ENCODE measurements at places on chromosomes 4 and X.

DNA sequence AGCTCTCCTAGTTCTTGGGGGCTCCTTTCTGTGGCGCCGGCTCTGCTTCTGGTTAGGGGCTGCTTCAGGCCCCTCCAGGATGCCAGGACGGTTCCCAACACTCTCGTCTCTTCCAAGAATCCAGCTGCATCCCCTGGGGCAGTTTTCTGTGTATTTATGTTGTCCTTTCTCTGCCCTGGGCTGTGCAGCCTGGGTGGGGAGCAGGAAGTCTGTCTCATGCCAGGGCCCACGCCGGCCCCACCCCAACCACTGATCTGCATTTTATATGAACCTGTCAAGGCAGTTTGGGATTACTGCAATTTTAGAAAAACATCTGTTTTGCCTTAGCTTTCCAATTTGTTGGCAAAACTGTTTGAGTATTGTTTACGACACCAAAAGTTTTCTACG is 14.6 kb downstream of the CTBP1 start:
- DNase-seq, result no peak

DNA sequence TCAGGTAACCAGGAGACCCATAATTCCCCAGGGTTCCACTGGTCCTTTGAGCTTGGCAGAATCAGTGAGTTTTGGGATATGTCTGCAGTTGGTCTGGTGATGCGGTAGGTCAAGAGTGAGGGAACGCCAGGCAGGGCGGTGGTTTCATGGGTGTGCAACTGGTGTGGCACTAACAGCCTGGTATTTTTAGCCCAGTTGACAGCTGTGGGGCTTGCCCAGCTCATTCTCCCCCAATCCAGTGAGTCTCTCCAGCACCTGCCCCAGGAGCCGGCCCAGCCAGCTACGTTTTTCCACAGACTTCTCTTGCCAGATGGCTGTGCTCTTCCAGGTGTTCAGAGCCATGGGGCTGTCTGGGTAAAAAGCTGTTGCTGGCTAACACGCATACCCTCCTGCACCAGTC is 1019.9 kb downstream of the CCSER1 start:
- no peak for DNase-seq

DNA sequence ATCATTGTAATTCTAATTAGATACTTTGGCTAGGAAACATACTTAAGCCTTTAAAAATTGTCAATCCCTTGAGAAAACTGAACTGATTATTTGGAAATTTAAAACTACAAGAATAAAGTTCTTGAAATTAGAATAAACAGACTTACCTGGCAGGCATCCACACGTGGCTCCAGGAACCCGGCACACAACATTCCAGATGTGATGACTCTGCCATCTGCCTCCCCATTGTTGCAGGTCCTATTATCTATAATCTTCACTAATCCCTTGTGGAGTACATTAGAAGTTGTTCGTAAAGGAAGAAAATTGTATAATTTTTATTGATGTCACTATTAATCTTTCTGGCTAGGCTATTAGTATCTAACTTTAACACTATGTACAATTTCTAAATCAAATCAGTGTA is 16.2 kb upstream of the GNRHR start:
- no peak for DNase-seq

- no peak for DNase-seq
Measured at GRCh38 chr4:6755088-6755753, 27.3 kb upstream of the KIAA0232 start.

DNA sequence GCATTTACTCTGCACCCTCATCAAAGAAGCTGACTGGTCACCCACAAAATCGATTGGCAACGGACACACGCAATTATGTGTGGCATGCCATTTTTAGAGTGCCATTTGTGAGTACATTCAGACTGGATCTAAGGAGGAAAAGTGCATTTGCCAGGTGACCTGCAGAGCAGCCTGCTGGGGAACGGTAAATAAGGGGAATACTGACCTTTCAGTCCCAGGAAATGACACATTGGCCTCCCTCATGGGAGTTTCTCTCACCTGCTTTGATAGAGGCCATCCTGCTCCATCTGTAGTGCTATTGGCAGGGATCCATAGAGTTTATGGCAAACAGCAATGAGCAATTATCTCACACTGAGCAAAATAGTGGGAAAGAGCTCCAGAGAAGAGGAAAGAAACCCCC is 127.8 kb downstream of the DDX53 start:
- DNase-seq, result no peak

DNA sequence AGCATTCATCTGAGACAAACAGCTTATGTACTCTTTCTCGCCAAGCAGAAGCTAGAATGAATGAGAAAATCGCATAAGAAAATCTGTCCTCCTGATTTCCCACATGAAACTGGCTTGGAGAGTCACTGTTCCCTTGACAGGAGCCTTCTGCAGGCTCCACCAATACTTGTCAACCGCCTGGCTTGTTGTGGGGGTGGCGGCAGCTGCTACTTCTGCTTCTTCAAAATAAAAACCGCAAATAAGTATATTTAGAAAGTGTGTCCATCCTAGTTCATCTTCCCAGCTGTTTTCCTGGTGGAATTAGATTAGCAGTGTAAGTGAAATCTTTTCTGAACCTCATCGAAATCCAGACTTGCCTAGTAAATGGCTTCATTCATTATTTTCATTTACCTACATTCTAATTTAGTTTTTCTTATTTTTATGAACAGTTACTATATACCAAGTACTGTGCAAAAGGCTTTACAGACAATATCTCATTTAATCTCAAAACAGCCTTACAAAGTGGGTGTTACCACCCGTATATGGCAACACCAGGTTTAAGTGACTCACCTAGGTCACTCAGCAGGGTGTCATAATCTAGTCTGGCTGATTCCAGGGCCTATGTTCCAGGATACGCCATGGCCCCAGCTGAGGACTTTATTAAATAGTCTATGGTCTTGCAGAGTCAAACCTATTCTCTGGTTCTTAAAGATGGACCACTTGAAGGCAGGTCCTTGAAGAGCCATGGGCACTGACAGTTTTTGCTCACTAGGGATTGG is 104.6 kb upstream of the IGFBP7 start:
- no peak for DNase-seq

DNA sequence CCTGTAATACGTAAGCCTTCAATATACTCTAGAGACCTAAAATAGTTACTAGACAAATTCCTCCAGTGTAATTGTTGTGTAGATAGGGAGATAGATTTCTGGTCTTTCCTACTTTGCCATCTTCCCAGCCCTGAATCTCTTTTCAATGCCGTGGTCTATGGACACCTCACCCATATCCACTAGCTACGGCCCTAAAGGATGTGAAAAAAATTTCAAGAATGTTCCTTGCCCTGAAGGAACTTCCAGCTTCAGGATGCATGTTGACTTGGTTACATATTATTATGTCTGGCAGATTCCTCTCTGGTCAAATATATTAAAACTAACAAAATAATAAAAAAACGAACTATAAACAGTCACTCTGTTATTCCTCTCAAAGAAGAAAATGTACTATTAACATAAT is 52.4 kb upstream of the TSPAN5 start:
- no peak for DNase-seq

- no peak for DNase-seq
Measured at GRCh38 chrX:111095974-111096895, at the start of gene PAK3. Gene PAK3 (plus strand): TSS chrX:111096191. CDS start chrX:111123104, 26,913 bp downstream.

DNA sequence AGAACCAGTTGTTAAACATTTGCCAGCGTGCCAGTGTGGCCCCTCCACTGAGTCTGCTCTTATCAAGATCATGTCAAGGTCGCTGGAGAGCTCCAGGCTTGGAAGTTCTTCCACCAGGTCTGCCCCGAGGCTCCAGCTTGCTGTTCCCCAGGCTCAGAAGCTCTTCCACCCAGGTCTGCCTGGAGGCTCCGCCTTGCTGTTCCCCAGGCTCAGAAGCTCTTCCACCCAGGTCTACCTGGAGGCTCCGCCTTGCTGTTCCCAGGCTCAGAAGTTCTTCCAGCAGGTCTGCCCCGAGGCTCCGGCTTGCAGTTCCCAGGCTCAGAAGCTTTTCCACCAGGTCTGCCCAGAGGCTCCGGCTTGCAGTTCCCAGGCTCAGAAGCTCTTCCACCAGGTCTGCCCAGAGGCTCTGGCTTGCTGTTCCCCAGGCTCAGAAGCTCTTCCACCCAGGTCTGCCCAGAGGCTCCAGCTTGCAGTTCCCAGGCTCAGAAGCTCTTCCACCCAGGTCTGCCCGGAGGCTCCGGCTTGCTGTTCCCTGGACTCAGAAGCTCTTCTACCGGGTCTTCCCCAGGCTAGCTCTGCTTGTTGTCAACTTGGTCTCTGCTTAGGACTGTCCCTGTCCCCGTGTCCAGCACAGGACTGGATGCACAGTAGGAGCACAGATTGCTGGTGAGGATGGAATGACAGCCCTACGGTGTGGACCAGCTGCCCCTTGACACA is 54.4 kb downstream of the HMX1 start:
- DNase-seq, result no peak

- DNase-seq, result no peak
Measured at GRCh38 chr4:156718226-156718625, 253.4 kb downstream of the PDGFC start.

DNA sequence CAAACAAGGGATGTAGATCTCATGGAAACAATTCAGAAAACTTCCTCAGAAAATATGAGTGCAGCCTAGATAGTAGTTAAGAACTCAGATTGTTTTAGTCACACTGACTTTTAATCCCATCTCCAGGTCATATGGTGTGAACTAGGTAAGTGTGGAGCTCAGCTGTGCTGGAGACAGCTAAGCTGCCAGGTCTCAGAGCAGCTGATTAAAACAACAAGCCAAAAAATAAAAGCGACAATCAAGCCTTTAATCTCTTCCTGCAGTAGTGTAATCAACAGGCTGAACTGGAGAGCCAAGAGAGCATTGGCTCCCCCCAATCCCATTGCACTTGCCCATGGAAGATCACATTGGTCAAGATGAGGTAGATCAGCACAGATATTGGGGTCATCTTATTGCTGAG is 98.3 kb upstream of the ATOH1 start:
- no peak for DNase-seq

DNA sequence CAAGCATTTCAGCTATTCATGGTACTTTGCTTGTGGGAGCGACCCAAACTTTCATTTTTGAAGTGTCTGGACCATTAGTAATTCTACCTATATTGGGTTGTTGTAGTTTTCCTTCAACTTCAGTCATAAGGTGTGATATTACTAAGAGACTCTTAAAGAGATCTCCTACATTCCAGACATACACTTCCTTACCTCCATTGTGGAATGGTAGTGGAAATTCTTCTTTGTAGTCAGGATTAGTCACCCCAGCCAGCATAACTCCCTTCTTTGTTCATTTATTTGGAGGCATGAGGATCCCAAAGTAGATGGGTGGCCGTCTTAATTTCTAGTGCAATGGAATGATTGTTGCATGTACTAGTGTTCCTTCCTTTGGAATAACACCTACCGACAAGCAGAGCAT is 991.4 kb downstream of the ARAP2 start:
- no peak for DNase-seq

GRCh38 chr4:111360906-111361305 is 738.0 kb upstream of the PITX2 start:
- no peak for DNase-seq

GRCh38 chrX:29012867-29013266 is 425.6 kb downstream of the IL1RAPL1 start:
- DNase-seq, result no peak

- DNase-seq, result no peak
Measured at GRCh38 chrX:139639253-139639652, 68.7 kb downstream of the MCF2 start.

DNA sequence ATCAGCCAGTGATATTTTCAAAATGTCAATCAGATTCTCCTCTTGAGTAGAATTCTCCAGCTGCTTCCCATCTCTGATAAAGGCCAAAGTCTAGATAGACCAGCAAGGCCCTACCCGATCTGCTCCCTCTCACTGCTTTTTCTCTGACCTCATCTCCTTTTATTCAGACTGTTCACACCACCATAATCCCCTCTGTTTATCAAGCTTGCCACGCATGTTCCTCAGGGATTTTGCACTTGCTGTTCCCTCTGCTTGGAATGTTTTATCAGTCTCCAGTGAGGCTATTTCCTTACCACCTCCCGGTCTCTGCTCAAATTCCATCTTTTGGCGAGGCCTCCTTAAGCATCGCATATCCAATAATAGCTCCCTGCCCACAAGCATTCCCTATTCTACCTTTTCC is 20.1 kb downstream of the NOCT start:
- DNase-seq, result no peak

GRCh38 chrX:9569876-9570301 is 105.0 kb downstream of the TBL1X start:
- no peak for DNase-seq

DNA sequence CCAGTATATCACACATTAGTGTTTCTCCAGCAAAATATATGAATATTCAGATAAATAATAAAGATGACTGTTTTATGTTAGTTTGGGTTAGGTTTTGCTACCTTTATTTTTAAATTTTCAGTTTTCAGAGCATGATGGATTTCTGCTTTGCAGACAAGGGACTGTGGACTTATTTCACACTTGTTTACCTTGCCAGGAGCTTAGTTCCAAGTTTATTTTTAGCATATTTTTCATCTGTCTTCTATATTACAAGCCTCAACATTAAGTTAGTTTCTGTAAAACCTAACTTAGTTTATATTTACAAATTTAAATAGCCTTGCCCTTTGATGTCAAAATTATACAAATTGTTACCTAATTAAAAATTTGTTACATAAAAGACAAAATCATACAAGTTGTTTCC is 163.4 kb downstream of the FBXW7 start:
- no peak for DNase-seq

DNA sequence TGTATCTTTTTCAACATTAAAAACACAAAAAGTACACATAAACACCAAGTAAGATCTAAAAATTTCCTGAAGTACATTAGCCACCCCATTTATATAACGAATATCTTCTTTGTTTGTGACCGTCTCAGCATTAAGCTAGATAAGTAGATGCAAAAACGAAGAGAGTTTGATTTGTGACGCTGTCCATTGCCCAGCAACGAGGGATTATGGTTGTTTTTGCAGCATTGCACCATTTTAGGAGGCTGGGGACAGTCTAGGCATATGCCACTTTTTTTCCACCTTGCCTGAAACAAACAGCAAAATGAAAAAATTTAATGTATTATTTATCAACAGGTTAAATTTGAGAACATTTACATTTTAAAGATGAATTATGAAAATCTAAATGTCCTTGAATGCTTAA is 12.0 kb upstream of the IGSF1 start:
- DNase-seq, result no peak

- no peak for DNase-seq
Measured at GRCh38 chr4:76830964-76831703, 66.8 kb downstream of the SOWAHB start.

DNA sequence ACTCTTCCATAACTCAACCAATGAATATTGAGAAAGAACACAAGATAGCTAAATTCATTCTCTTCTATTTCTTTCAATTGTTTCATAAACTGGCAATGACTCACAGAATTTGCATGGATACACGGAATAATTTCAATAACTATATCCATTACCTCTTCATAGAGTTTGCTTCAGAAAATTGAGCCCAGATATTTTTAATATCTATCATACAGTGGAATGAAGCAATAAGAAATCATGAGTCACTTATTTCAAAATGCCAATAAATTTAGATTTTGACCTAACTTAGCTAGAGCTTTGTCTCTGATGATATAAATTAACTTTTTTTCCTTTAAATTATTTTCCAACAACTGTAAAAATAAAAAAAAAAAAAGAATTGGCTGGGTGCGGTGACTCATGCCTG is 22.2 kb upstream of the MANBA start:
- DNase-seq, result no peak
